ENCODE measurements at places on chromosomes 13 and 19. TPM values are rescaled to one million over a fixed set of nuclear protein-coding genes. Genes with fewer than 3 reads are reported as not detected.

IGFL1 gene
- not detected for polyA plus RNA-seq

ATXN8OS gene
- not detected for polyA plus RNA-seq

GRCh38 chr13:50844084-50844875 lies 788 bp upstream of the DLEU7 start:
- DNase-seq = no peak

DNA sequence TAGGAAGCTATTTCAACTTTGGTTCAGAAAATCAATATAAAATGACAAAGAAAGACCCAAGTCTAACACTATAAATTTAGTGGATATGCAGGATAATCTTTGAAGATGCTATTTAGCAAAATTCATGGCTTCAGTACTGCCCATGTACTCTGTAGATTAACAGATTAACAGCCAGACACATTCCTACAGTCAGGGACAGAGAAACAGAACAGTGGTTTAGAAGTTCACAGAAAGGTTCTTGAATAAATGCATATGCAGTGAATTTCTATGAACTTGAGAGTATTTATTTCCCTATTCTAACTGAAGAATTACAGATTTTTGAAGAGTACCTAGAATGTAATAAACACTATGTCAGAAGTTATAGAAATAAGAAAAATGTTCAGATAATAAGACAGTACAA lies 222.8 kb downstream of the KLF12 start:
- no peak for DNase-seq

GRCh38 chr13:30800107-30800506 lies 64.8 kb downstream of the ALOX5AP start:
- DNase-seq = no peak

GRCh38 chr19:33731881-33732280 lies 64.8 kb upstream of the KCTD15 start:
- no peak for DNase-seq

GRCh38 chr19:4174895-4175668 lies 7.3 kb downstream of the SIRT6 start:
- no peak for DNase-seq

All from renal pelvis (tissue), 12 donors.